Activated T-cell treated with anti-CD3 and anti-CD28 coated beads, Interleukin-2, amount 50 U/mL, for 24 hours (primary cell): ENCODE measurements at places on chromosomes 1 and 21.

GRCh38 chr1:221993444-221993948, 251.6 kb upstream of the DUSP10 start:
- no peak for DNase-seq

- DNase-seq = no peak
These were observed 43.0 kb downstream of the PLXNA2 start for GRCh38 chr1:208201229-208201628.

DNA sequence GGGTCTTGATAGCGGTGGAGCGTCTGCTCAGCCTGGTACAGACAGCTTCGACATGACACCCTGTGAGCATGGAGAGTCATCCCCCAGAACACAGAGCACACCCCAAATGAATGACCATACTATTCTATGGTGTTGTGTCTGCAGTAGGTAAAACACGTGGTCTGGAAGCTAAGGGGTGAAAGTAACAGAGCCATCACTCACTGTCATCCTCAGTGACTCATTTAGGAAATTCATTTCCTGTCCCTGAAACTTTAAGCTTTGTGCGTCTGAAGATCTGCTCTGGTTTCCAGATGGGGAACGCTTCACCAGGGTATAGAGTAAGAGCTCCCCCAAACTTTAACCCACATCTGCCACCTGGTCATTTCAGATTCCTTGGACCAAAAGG, 94.8 kb upstream of the DISP3 start:
- DNase-seq = peak; percentile 40

DNA sequence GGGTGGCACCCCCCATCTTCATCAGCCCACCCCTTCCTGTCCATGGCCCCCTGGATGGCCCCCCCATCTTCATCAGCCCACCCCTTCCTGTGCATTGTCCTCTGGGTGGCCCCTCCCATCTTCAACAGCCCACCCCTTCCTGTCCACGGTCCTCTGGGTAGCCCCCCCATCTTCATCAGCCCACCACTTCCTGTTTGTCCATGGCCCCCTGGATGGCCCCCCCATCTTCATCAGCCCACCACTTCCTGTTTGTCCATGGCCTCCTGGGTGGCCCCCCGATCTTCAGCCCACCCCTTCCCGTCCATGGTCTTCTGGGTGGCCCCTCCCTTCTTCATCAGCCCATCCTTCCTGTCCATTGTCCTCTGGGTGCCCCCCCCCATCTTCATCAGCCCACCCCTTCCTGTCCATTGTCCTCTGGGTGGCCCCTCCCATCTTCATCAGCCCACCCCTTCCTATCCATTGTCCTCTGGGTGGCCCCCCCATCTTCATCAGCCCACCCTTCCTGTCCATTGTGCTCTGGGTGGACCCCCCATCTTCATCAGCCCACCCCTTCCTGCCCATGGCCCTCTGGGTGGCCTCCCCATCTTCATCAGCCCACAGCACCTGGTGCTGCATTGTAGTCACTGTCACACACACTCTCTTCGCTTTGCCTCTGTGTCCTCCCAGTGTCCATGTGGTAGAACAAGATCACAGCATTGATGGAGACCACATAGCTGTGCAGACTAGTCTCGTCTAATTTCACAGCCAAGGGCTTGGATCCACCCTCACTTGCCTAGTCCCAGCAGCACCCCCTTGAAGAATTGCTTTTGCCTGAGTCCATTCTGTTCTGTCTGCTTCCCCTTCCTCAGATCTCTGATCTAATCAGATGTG, 95.9 kb downstream of the PCBP3 start:
- DNase-seq = no peak
